ENCODE measurements at places on chromosomes 13 and 19.

GRCh38 chr13:60441761-60442160 is 44.7 kb downstream of the TDRD3 start:
- no peak for DNase-seq

- no peak for DNase-seq
Observed at GRCh38 chr13:69461397-69461796, 646.2 kb upstream of the ATXN8OS start.

DNA sequence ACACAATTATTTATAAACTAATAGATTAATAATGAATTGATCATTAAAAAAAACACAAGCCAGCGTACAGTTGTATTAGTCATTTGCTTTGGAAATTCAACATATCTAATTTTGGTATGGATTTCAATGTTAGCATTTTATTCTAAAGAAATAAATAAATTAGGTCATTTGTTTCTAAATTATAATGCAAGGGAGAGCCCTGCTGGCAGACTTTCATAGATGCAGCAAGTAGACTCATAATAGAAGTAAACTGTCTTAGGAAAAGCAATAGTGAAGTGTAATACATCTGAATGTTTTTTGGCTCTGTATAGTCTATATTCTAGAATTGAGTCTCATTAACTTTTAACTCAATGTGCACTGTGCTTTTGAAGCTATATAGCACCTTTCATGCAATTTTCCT is 982.4 kb upstream of the MIR17HG start:
- DNase-seq = no peak

DNA sequence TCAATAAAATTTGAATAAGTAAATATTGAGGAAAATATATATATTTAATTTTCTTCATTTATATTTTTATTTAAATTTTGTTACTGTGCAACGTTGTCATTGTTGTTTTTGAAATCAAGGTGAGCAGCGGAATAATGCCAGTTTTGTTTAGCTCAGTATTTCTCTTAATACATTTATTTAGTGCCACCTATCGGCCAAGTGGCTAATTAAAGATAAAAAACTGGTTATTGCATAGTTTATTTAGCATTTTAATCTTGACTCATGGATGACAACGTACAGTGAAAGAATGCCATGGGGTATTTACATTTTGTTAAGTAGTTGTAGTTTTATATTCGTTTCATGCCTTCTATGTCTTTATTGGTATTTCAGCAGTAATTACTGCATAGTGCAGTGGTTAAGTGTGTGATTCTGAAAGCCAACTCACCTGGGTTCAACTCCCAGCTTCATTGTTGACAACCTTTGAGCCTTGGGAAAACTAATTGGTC is 265.9 kb downstream of the MYO16 start:
- peak; percentile 62 for DNase-seq

DNA sequence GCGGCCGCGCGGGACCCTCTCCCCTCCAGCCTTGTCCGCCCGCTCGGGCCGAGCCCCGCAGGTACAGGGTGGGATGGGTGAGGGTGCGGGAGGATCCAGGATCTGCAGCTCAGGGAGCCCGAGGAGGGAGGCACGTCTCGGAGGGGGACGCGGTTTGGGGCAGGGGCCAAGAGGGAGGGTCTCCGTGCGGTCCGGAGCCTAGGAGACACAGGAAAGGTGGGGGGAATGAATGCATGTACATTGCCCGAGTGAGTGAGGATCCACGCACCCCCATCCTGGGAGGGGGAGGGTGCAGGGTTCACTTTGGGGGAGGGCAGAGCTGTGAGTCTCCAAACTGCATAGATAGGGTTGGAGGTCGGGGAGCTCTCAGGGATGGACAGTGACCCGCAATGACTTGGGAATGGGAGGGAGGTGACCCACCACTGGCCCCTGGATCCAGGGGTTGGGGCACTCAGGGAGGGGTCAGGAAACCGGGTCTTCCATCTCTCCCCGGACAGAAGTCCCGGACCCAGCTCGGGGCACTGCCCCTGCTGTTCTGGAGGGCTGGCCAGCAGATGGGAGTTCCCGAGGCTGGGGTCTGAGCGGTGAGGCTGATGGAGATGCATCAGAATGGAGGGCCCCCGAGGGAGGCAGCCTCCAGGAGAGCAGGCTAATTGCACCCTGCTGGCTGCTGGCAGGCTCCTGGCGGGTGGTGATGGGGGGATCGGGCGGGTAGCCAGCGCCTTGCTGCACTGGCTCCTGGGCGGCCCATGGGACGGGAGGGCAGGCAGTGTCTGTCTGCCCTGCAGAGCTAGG is 547 bp downstream of the KCNN1 start:
- DNase-seq = no peak

DNA sequence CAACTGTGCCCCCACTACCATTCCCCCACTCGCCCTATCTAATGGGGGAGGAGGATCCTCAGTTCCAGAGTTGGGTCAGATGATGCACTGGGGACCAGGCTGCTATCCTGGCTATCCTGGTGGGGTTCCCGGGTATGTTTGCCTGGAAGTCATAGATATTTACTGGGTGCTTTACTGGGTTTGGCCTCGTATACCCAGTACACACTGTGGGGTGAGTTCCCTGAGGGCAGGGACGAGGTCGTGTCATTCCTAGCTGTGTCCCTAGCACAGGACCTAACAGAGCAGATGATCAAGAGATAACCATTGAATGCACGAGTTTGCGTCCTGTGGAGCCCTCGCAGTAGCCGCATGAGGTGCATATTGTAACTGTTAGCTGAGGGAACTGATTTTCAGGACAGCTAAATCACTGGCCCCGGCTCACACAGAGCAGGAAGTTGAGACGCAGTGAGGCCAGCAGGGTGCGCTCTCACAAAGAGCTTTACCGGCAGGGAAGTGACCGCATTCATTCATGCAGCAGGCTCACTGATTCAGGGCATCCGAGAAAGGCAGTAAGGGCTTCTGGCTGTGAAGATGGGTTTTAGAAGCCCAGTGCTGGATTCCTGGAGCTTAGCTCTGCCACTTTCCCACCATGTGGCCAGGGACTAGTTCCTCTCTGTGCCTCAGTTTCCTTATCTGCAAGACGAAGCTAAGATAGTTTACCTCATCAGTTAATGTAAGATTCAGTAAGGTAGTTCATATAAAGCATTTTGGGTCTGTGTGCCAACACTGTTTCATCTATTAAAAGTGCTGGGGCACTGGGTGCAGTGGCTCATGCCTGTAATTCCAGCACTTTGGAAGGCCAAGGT is 6.0 kb downstream of the RUVBL2 start:
- DNase-seq = peak; percentile 64

DNA sequence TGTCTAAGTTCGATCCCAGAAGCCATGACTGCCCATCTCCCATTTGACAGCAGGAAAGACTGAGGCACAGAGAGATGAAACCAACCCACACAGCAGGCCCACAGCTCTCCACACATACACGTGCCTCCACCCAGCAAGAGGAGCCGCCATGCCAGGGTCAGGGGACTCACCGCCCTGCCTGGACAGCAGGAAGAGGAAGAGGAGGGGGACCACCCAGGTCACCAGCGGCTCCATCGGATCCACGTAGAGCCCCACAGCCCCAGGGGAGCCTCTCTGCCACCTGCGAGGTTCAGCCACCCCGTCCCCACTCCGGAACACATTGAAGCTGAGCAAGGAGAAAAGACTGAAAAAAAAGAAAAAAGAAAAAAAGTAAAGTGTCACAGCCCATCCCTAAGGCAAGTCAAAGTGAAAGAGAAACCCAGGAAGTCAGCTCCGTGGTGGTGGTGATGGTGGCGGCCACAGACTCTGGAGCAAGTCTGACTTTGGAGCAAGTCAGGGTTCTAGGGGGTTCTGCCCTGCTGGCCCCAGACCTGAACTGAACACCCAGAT is at the start of gene IL12RB1:
Gene IL12RB1 (minus strand): TSS at position 345 of the 549 bp plus-strand sequence. CDS start 111 bp downstream, at position 234.
- peak; percentile 84 for DNase-seq

GRCh38 chr19:42596391-42597072 is 1.8 kb upstream of the CEACAM8 start:
- no peak for DNase-seq

- no peak for DNase-seq
Observed at GRCh38 chr19:17719730-17720400, 585 bp downstream of the MAP1S start.

DNA sequence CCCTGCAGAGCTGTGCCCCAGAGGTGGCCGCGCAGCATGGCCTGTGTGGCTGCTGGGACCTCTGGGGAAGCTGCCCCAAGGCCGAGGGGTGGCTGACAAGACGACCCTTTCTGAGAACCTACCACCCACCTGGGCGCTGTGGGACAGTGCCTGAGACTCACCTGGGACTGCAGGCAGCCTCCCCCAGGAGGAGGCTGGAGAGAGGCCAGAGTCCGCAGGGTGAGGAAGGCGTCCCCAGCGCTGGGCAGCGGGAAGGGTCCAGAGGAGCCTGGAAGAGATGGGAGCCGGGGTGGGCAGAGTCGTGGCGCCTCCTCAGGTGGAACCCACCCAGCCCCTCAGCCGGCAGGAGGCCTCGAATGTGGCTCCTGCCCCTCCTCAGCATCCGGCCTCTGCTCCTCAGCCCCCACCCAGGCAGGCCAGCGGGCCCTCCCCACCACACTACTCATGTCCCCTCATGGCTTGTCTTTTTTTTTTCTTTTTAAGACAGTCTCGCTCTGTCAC is 25.3 kb downstream of the CILP2 start:
- no peak for DNase-seq

DNA sequence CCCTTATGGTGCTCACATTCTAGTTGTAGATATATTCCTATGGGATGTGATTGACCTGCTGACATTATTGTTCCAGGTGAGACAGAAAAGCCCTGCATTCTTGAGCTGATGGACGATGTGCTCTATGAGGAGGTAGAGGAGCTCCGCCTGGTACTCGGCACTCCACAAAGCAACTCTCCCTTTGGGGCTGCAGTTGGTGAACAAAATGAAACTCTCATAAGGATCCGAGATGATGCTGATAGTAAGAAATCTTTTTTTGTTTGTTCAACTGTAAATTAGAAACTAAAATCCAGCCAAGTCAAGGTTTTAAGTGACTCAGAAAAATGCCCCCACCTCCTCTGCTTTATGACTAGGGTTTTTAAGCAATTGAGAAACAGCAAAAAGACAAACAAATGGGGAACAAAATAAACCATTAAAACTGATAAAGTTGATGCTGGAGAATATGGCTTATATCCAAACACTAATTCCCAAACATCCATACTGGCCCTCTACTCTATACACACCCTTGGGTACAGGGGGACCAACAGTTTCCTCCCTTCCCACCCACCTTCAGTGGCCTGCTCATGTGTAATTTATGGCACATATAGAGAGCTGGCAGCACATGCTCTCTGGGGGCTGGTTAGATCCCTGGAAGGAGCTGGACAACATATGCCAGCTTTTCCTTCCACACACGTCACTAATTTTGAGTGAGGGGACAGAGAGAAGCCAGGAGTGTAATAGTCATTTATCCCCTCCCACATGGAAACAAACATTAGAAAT is 139.6 kb downstream of the STOML3 start:
- DNase-seq = no peak

GRCh38 chr19:46759206-46759605 is 13.0 kb upstream of the STRN4 start:
- DNase-seq = peak; percentile 56

GRCh38 chr19:34288381-34288780 is 34.0 kb downstream of the GARRE1 start:
- no peak for DNase-seq

DNA sequence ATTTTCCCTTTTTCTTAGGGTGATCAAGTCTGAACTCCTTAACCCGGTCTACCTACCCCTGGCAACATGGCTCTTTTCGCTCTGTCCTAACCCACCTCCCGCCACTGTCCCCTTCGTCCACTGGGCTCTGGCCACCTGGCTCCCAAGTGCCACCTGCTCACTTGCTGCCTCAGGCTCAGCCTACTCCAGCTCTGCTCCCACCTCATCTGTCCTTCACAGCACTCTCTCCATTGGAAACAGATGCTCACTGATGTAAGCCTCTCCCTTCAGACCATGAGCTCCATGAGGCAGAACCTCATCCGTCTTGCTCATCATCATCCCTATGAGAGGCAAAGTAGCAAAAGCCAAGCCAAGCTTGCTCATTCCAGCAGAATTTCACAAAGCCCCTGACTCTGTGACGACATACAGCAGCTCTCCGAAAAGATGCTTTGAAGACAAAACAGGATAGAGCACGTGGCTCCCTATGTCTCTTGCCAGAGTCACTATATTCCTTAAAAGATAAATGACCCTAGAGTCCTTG is 35.3 kb upstream of the AMER2 start:
- no peak for DNase-seq

- no peak for DNase-seq
Observed at GRCh38 chr13:92300651-92301050, 902.2 kb downstream of the GPC5 start.

DNA sequence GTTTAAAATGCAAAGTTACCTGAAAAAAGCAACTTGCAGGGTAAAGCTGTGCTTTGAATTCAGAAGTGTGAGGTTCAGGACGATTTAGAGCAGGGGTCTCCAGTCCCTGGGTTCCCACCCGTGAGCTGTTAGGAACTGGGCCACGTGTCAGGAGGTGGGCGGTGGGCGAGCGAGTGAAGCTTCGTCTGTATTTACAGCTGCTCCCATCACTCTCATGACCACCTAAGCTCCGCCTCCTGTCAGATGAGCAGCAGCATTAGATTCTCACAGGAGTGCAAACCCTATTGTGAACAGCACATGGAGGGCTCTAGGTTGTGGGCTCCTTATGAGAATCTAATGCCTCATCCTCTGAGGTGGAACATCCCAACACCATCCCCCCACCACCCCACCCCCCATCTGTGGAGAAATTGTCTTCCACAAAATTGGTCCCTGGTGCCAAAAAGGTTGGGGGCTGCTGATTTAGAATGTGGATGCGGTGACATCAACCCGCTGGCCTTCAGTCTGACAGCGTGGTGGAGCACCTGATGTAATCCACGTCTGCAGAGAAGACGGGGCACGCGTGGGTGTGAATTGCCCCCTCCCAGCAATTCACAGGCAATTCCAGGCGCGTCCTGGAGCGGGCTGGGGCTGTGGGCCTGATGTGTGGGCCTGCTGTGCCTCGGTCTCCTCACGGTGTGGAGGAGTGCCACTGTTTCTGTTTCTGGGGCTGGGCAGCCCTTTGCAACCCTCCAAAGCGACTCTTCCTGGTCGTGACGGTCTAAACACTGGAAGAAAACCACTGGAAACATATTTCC is 214.0 kb upstream of the SOX1 start:
- DNase-seq = no peak

DNA sequence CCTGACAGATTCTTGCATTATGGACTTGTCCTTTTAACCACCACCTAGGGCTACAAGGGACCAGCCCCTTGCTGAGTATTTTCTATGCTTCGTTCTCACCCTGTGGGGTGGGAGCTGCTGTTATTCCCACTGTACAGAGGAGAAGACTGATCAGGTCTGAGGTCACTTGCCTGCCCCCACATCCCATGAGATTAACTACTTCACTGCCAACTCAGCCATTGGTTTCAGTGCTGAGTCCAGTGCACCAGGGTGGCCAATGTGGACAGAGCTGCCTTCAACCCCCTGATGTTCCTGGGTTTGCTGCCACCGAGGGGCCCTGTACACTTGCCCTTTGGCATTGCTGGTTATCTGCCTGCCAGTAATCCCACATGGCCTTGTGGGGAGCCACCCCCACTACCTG is 6.9 kb downstream of the PRKACA start:
- DNase-seq = no peak
